Diencephalon (tissue), 1 donor: ENCODE measurements at places on chromosomes 11 and 22. TPM values are rescaled to one million over a fixed set of nuclear protein-coding genes. Genes with fewer than 3 reads are reported as not detected.

Gene DEFB131B
- total RNA-seq = not detected

Gene NOX4
- total RNA-seq = 9.7 TPM

Gene TRIM6
- total RNA-seq = 1.2 TPM

Gene OSBPL5
- total RNA-seq = 26.3 TPM

Gene C11orf97
- 2.5 TPM for total RNA-seq

Gene OR5AK2
- total RNA-seq = not detected

Gene OR10A2
- not detected for total RNA-seq

Gene ZC3H12C
- 34.4 TPM for total RNA-seq

Gene OR52N4
- total RNA-seq = not detected

Gene CPT1B
- 9.2 TPM for total RNA-seq

Gene CFAP300
- total RNA-seq = 6.7 TPM

Gene NRGN
- 3.7 TPM for total RNA-seq

Gene MRGPRX3
- not detected for total RNA-seq

Gene FOLR2
- total RNA-seq = 10.8 TPM

Gene MMP11
- total RNA-seq = 14.3 TPM

Gene KCNK7
- total RNA-seq = not detected

Gene ROBO3
- 15.5 TPM for total RNA-seq

Gene APOL1
- total RNA-seq = 0.92 TPM
